ENCODE measurements at places on chromosomes 3 and 15.

GRCh38 chr3:153829606-153830170, 291.5 kb upstream of the ARHGEF26 start:
- DNase-seq, result no peak

DNA sequence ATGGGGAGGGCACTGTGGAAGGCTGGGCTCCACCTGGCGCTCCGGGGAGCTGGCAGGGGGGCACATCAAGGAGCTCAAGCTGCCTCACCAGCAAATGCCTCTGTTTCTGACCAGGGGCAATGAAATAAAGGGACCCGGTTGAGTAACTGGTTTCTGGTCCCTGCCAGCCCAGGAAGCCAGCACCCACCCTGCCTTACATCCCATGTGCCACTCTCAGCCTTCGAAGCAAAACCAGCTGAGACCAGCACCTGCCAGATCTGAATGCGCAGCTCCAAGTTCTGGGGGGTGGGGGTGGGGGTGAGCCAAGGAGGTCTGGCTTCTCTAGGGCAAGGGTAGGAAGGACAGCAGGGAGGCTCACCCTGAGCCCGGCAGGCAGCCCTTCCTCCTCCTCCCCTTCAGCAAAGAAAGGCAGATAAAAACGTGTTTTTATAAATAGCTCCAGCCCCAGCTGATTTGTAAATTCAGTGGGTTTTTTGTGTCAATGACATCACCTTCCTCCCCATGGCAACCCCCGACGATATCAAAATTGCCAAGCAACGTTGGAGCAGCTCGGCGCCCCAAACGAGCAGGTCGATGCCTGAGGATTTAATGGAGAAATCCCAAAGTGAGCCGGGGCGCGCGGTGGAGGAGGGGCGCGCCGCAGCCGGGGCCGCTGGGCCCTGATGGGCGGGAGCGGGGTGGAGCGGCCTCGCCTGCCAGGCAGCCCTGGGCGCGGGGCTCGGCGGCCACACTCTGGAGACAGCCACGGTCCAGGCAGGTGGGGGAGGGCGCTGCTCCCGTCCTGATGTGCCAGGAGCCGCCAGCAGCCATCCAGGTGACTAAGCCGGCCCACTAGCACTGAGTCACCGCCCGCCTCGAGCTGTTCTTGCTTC, at the start of gene PAK6:
Gene PAK6 (plus strand): TSS at position 532 of the 872 bp plus-strand sequence. CDS start 25,723 bp downstream, outside the sequence.
- no peak for DNase-seq

DNA sequence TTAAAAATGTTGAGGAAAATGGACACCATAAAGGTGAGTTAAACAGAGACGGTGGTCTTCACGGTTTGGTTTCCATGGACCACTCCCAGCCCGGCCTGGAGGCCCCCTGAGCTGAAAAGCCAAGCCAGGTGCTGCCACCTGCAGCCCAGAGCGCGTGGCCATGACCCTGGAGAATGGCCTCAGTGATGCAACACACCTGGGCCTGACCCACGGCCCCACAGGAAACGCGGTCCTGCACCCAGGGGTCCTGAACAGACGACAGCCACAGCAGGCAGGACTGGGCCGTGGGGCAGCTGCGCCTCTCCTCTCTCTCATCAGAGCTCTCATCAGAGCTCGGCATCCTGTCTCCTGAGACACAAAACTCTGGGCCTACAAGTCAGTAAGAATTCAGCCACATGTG, 64.1 kb downstream of the NIPA2 start:
- DNase-seq, result no peak

DNA sequence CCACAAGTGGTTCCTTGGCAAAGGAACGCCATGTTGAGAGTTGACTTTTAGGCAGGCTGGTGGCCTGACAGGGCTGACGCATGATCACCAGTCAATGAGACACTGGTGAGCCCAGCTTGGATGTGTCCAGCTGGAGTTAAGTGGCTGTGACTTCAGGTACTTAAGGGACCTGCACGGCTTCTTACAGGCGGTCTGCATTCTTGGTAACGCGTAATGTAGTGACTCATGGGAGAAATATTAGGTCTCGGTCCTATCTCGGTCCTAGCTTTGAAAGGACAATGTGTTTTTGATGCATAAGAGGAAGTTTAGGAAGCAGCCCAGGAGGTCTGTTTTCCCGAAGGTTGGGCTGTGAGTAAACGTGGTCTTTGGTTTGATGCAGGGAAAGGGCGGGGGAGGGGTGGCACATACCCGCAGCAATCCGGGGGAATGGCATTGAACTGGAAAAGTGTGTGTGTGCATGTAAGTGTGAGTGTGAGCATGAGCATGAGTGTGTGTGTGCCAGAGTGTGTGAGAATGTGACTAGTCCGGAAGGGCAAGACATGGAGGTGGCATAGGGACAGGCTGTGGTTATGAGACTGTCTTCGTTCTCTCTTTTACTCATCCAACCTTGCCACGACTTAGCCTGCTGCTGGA, 55.3 kb downstream of the FAM43A start:
- no peak for DNase-seq

DNA sequence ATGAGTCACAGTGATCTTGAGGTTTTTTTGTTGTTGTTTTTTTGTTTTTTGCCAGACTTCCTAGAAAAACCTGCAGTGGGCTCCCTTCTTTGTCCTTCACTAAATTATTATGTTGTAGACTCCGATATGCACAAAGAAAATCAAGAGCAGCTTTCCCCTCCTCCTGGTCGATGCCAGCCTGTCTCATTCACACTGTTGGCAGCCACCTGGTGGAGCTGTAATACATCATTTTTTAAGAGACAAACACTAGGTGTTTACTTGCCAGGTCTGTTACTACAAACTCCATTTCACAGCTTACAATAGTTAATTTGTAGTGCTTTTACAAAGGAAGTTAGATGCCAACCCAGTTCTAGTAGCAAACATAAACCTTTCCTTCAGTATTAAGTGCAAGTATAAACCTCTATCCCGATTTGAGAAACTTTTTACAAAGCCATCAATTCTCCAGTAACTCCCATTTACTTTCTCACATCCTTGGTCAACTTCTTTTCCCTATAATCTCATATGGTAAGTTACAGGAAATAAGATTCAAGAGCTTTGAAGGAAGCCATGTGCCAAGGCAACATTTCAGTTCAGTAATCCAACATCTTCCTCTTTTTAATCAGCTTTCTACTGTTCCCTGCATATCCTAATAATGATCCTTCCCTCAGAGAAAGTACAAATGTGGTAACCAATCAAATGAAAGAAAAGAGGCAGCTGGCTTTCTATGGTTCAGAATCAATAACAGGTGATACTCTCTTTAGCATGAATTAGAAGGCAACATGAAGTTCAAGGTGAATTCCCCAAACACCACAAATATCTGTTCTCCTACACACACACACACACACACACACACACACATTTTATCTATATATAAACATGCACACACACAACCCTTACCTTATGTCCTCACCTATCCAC, 14.0 kb downstream of the AAGAB start:
- no peak for DNase-seq

GRCh38 chr3:138222131-138222941, 35.2 kb downstream of the ARMC8 start:
- no peak for DNase-seq

DNA sequence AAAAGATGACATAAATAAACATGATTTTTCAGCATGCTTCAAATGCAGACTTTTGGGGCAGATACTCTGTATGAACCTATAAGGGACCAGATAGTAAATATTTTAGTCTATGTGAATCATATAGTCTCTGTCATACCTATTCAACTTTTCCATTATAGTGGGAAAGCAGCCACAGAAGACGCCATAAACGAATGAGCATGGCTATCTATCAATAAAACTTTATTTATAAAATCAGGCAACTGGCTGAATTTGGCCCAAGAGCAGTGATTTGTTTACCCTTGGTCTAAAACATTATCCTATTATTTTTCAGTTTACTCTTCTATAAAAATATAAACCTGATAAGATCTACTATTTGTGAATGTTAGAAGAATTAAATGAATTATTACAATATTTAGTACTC, 25.9 kb upstream of the VEPH1 start:
- DNase-seq, result no peak

DNA sequence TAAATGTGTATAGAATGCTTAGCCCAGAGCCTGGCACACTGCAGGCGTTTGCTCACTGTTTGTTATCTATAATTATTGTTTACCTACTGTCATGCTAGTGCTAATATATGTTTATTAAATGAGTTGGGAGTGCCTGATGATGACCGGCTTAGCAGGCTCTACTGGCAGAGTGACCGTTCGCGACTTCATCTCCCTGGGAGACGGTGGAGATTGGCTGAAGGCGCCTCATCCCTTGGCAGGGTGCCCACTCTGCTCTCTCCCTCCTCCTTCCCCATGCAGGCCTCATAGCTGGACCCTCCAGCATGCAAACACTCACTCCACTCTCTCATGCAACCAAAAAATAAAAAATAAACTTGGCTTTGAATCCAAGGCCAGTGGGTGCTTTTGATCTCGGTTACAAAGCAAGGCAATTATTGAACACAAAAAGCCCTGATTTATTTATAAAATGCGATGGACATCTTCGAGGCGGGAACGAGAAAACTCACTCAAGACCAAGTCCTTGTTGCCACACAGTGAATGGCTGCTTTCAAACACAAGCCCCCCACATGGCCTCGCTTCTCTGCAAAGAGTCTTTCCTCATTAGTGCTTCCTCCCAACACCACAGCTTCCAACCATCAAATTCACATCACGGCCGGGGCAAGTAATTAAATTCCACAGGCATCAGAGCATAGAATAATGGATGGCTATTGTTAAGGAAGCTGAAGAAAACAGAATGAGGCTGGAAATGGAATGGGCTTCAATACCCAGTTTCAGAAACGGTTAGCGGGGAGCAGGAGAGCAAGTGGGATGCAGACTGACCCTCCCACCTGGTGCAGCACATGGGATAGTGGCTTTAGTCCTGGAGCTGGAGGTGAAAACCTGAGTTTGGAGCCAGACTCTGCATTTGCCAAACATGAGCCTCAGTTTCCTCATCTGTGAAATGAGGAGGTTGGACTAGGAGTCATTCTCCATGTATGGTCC, 135.7 kb upstream of the RAD18 start:
- no peak for DNase-seq

DNA sequence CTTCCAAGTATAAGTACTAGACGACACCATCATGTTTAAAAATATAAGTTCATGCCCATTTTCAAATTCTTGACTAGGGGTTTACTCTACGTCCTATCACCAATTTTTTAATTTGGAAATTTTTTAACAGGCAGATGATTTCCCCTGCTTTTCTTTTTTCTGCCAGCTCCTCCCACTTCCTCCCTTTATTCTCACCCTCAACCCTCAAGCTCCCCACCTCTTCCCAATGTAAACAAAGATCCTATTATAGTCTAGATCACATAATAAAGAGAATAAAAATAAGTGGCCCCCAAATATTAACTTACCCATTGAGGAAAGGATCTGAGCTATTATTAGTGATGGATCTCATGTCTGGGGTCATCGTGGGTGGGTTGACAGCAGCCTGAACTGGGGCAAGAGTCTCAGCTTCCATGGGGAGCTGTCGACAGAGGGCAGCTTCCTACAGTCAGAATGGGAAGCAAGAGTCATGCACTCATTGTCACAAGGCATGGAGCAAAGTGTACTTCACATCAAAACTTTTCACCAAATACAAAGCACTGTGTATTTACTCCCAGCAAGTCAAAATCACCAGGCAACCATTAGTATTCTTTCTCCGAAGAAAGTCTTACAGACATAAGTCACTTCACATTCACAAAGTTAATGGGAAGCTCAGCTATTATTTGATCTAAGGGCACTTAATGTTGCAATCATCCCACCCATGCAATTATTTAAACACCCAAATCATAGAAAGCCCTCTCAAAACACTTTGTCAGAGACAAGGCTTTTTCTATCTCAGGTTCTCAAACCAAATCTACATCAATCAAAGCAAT, 53.2 kb downstream of the TM4SF4 start:
- no peak for DNase-seq

DNA sequence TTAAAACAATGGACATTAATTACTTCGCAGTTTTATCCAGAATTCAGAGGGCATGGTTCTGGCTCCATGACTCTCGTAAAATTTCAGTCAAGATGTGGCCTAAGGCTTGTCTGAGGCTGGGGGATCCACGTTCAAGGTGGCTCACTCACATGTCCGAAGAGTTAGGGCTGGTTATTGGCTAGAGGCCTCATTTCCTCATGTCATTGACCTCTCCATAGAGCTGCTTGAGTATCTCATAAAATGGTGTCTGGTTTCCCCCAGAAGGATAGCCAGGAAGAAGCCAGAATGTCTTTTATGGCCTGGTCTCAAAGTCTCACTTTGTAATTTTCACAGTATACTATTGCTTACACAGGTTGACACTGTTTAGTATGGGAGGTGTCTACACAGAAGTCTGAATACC, 67.3 kb upstream of the DCBLD2 start:
- no peak for DNase-seq

DNA sequence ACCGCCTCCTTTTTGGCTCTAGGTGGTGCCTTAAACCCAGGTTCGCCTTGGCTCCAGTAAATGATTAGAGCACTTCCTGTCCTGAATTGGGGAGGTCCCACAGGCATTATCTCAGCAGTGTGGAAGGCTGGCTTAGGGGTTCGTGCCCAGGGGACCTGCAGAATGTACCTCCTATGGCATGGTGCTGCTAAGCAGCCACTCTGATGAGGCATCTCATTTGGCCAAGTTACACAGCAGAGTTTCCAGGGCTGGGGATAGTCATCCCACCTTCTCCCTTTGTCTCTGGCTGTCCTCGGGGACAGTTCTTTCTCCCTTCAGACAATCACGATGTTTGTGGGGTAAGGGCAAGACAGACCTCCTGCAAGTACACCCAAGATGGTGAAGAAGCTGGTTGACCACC, 371.2 kb downstream of the VPS13C start:
- no peak for DNase-seq

DNA sequence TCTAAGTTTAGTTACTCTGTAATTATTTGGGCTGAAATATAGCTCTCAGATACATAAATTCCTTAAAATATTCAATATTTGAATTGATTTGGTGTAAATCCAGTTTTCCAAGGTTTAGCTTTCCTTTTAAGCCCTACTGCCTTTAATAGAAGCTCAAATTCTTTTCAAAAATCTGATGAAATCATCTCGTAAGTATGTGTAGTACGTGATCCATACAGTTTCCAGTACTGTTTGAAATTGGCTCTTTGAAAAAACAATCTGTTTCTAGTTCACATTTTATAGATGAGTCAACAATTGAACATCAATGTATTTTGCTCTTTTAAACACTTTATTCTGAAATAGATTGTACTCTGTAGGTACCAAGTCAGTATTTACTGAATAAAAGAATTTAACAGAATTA, 84.2 kb downstream of the LRRC49 start:
- DNase-seq, result peak; percentile 56

GRCh38 chr3:46297658-46298423, 55.6 kb downstream of the CCR3 start:
- no peak for DNase-seq

- DNase-seq, result no peak
These were observed 75.9 kb upstream of the RPL35A start for GRCh38 chr3:197874064-197874463.

Measured in AG04449 (cell line).